Stimulated activated CD4-positive, alpha-beta T cell treated with anti-CD3 and anti-CD28 coated beads, TNF-alpha, amount 100 ng/mL, for 1 hour (primary cell): ENCODE measurements at places on chromosomes 4 and X.

- DNase-seq, result no peak
These were observed 175.0 kb downstream of the PPP3CA start for GRCh38 chr4:101172369-101172768.

- no peak for DNase-seq
These were observed 663 bp upstream of the USP53 start for GRCh38 chr4:119211867-119212233.

DNA sequence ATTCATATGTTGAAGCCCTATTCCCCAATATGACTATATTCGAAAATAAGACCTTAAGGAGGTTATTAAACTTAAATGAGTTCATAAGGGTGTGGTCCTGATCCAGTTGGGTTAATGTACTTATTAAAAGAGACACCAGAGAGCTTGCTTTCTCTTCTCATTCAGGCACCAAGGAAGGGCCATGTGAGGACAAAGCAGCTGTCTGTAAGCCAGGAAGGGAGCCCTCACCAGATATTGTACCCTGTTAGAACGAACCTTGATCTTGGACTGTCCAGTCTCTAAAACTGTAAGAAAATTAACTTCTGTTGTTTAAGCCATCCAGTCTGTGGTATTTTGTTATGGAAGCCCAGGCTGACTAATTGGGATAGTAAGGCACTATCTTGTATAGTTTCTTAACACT is 9.1 kb upstream of the YTHDC1 start:
- DNase-seq, result no peak

DNA sequence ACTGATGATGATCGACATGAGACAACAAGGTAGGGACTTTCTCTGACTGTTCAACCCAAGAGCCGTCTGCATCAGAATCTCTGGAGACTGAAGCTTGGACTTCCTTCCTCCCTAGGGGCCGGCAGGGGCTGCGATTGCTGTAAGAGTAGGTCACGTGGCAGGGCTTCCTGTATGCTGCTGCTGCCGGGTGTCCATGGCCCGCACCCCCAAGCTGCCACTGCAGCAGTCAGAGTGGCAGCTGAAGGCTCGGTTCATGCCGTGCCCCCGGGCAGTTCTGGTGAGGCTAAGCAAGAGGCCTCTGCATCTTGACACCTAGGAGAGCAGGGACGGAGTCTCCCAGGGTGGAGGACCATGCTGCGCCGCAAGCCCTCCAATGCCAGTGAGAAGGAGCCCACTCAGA is at the start of gene SASH3:
Gene SASH3, plus strand, starts transcription at position 203 of the 400 bp plus-strand sequence. Its CDS starts 149 bp downstream, at position 352.
- peak; percentile 37 for DNase-seq

- no peak for DNase-seq
These were observed 201.6 kb downstream of the TEX13A start for GRCh38 chrX:105018865-105019264.
